ENCODE measurements at places on chromosomes 11 and 22.

GRCh38 chr11:96162816-96163499 is 180.0 kb downstream of the MAML2 start:
- peak; percentile 95 for DNase-seq

- no peak for DNase-seq
These were observed 5.7 kb upstream of the GSTP1 start for GRCh38 chr11:67577951-67578350.

GRCh38 chr11:117520201-117520600 is 192.5 kb downstream of the CEP164 start:
- DNase-seq = peak; percentile 35

DNA sequence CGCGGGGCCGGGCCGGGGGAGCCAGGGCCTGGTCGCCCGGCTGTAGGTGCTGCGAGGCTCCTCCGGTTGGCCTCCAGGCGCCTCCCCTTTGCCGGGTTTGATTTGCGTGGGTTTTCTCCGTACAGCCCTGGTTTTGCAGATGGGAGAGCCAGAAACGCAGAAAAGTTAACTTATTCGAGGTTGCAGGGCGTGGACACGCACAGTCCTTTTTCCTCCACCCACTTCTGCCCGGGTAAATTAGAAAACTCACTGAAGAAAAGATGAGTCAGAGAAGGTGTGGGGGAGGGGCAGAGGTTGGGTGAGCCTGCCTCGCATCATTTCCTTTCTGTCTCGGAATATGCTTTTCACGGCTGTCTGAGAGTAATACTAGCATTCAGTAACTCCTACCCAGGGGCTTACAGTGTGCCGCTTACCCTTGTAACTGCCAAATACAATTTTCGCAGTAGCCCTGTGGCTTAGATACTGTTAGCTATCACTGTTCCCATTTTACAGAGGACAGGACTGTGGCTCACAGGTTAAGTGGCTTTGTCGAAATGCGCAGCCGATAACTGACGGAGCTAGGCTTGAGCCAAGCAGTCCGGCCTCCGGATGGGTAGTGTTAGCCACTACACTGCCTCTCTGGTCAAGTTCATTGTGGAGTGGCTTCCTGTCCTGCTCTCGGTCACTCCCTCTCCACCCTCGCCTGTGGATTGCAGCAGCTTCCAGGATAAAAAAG is 812 bp downstream of the FADD start:
- peak; percentile 92 for DNase-seq

- DNase-seq = no peak
These were observed 1.9 kb upstream of the SCARF2 start for GRCh38 chr22:20439556-20439927.

- DNase-seq = peak; percentile 100
These were observed 132.4 kb upstream of the ZC3H12C start for GRCh38 chr11:109960831-109961230.

DNA sequence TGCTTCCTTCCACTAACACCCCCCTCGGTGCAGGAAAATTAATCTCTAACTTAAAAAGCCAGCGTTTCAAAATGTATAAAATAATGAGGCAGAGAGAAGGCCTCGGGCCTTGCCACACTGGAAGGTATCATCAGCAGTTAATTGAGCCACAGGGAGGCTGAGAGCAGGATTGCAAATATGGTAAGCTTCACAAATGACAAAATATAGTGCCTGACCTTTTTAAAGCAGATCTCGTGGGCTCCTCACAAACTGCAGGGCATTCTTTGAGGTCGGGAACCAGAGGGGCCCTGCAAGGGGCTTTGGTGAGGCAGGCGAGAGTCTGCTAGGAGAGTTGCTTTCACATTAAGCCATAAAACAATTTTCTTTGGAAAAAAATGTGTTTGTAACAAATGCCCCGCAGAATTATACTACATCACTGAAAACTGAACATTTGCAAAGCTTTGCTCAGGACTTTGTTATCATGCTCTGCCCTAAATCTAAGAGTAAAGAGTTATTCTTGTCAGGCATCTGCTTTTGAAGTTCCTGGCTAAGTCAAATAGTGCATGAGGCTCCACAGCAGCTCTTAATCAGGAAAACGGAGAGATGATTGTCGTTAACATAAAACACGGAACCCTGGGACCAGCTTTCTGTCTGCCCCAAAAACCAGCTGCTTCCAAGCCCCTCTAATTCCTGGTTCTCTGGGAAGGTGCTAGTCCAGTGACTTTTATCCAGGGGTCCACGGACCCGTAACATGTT is 61.4 kb upstream of the SYT13 start:
- no peak for DNase-seq

DNA sequence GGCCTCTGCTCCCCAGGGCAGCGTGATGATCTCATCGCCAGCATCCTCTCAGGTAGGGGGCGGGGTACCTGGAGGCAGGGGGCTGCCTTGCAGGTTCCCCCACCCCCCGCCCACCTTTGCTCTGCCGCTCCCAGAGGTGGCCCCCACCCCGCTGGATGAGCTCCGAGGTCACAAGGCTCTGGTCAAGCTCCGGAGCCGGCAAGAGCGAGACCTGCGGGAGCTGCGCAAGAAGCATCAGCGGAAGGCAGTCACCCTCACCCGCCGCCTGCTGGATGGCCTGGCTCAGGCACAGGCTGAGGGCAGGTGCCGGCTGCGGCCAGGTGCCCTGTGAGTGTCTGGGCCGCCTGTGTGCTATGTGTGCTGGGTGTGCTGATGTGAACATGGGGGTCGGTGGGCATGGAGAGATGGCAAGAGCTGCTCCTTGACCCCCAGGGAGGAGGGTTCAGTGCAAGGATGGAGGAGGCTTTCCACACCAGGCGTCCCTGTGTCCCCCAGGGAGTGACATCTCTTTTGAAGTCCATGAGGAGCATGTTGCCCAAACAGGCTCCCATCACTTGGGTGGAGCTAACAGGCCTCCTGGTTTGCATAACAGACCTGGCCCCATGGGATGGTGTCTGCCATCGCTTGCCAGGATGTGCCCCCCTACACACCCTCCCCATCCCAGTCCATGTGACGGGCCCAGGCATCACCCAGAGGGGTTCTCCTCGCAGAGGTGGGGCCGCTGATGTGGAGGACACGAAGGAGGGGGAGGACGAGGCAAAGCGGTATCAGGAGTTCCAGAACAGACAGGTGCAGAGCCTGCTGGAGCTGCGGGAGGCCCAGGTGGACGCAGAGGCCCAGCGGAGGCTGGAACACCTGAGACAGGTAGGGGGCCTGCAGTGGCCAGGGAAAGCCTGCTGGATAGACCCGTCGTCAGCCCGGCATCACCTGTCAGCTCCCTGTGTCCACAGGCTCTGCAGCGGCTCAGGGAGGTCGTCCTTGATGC is 14.1 kb downstream of the PLCB3 start:
- DNase-seq = no peak

DNA sequence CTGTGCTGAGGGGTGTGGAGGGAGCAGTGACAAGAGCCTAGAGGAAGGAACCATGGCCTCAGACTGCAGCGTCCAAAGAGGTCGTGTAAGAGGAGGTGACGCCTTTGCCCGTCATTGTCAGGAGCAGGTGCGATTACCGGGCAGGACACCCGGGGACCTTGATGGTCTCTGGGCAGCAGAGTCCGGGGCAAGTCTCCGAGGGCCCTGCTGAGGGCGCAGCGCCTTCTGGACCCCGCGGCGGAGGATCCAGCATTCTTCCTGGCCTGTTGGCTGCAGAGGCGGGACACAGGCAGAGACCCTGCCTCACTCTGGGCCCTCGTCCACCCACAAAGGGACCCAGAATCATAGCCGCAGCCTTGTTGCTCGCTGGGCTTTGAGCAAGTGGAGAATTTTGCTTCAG is 1168.8 kb downstream of the BRD1 start:
- DNase-seq = no peak

DNA sequence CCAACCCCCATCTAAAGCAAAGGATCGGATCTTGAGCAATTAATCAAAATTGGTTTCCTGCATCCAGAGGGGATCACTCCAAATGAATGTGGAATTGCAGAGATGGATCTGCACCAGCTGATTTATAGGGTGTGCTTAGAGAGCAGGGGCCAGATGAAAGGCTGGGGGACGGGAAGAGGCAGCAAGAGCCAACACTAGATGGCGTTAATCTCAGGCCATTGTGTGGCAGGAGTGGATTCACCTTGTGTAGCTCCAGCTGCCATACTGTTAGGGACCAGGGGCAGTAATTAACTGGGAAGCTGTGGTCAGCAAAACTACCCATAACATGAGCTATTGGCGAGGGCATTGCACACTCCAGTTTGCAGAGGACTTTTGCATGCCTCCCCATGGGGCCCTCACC is 35.6 kb downstream of the SERPINH1 start:
- DNase-seq = no peak

DNA sequence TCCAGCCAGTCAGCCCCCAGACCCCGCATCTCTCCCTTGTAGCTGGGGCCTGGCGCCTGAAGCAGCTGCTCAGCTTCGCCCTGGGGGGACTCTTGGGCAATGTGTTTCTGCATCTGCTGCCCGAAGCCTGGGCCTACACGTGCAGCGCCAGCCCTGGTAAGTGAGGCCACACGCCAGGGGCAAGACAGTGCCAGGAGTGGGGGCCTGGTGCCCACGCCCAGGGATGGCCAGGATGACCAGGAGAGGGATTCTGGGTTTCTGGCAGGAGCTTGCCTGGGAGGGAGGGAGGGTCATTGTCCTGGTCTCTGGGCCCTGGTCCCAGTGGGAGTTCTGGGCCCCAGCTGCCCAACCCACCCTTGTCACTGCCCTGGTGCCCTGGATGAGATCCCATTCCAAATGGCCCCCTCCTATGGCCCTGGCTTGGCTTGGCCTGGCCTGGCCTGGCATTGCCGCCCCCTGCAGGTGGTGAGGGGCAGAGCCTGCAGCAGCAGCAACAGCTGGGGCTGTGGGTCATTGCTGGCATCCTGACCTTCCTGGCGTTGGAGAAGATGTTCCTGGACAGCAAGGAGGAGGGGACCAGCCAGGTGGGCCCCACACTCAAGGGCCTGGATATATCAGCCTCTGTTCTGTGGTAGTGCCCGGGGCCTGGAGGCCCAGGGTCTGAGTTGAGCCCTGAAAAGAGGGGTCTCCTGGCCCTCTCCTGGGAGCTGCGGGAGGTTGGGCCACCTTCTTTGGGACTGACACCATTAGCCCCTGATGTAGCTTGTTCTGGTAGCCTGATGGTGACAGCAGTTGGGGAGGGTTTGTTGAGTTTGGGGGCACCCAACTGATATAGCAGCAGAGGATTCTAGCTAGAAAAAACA is 3.7 kb downstream of the SLC39A13 start:
- DNase-seq = no peak

GRCh38 chr22:30701872-30702271 is 7.2 kb downstream of the OSBP2 start:
- DNase-seq = peak; percentile 17

DNA sequence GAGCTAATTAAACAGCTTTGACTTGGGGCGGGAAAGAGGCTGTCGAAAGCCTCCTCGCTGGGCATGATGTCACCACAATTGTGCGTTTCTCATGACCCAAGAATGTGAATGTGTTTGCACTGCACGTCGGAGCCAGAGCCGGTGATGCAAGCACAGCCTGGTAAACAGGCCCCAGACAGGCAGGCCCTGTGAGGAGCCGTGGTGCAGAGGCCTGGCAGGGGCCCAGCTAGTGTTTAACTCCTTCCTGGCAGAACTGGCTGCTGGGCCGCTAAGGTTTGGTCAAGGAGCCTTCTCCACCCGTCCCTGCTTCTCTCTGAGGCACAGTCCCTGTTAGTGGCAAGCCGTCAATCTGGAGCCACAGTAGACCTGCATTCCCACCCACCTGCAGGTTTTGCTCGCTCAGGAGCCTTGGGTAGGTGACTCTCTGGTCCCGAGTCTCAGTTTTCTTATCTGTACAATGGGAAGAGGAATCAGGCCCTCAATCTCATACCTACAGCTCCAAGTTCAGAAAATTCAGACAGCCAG is 25.4 kb upstream of the SMTN start:
- DNase-seq = peak; percentile 100

GRCh38 chr22:32618441-32619140 is 144.0 kb downstream of the FBXO7 start:
- DNase-seq = no peak

- DNase-seq = peak; percentile 9
These were observed 147.3 kb downstream of the FEZ1 start for GRCh38 chr11:125348674-125349309.

DNA sequence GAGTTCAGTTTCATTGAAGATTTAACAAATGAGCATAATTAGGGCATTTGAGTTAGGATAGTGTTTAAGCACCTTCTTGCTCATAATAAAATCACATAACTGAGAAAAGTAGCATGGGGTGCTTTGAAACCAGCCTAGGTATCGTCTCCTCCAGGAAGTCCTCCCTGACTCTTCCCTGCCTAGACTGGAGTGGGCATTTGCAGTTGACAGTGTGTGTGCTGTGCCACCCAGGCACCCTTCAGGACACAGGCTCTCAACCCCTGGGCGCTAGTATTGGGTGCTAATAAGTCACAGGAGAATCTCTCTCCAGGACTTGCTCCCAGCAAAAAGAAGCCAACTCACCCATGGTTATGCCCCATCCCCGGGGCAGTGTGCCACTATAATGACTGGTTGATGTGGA is 584.1 kb downstream of the INSC start:
- DNase-seq = no peak

GRCh38 chr11:125072218-125072960 is 9.3 kb downstream of the SLC37A2 start:
- no peak for DNase-seq

DNA sequence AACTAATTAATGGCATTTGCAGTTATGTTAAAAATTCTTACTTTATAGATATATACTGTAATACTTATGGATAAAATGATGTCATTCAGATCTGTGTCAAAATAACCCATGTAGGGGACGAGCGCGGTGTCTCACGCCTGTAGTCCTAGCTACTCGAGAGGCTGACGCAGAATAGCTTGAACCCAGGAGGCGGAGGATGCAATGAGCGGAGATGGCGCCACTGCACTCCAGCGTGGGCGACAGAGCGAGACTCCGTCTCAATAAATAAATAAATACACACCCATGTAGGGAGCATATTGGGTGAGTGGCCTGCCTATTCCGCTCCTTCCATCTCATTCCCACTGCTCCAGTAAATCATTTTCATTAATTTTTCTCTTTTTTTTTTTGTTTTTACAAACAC is 7.1 kb downstream of the SNU13 start:
- DNase-seq = no peak

DNA sequence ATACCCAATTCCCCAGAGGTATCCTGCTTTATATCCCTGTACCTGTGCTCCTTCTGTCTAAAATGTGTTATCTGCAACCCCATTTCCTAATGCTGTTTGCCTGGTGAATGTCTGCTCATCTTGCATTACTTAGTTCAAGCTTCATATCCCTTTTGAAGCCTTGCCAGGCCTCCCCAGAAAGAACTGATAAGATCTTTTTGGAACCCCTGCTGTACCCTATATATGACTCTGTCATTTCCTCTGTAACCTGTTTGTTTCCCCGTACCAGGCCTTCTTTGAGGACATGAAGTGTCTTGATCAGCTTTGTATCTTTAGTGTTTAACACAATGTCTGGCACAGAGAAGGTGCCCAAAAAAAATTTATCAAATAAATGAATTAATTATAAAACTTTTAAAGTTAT is 77.6 kb downstream of the LIF start:
- DNase-seq = no peak

DNA sequence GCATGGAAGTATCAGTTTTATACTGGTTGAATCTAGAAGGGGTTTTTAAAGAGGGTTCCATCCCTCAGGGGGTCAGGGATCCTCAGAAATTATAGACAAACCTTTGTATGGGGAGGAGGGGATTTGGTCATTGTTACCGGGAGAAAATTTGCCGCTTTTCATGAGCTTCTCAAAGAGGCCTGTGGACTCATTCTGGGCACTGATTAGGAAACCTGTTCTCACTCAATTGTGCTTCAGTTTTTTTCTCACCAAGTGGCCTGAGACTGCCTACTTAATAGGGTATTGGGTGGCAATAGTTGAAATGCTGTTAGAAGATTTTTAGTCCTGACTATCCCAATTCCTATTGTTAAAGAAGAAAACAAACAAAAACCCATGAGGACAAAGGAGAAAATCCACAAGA is 14.0 kb downstream of the MPEG1 start:
- no peak for DNase-seq

Data from iris pigment epithelial cell (primary cell).